CD4-positive, alpha-beta T cell treated with Interleukin-4 for 4 hours (primary cell): ENCODE measurements at places on chromosomes 4 and X.
A peak's percentile ranks its signal among the peaks of the same experiment; 100 is the strongest.

DNA sequence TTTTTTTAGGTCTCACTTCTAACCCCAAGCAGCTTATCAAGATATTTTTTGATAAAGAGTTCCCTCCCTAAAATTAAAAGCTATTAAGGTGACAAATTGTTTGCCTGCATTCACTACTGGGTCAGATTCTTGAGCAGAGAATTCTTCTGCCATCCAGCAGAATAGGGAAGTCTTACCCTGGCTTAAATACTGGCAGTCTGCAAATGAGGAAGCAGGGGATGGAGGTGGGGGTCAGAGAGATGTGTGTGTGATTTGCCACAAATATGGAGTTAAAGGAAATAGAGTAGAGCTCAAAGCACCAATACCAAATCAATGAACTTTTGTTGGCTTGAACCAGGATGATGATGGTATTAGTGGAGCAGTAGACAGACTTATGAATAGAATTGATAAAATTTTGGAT, 122.2 kb downstream of the ANXA5 start:
- no peak for DNase-seq

- no peak for DNase-seq
These were observed 89.6 kb downstream of the SORCS2 start for GRCh38 chr4:7281691-7282665.

GRCh38 chr4:85964298-85964697, 395.6 kb downstream of the MAPK10 start:
- DNase-seq, result no peak

- DNase-seq, result peak; percentile 35
These were observed 112.2 kb upstream of the MAP3K15 start for GRCh38 chrX:19627533-19627932.

- DNase-seq, result no peak
These were observed 84.7 kb downstream of the SH3BGRL start for GRCh38 chrX:81286608-81287007.

DNA sequence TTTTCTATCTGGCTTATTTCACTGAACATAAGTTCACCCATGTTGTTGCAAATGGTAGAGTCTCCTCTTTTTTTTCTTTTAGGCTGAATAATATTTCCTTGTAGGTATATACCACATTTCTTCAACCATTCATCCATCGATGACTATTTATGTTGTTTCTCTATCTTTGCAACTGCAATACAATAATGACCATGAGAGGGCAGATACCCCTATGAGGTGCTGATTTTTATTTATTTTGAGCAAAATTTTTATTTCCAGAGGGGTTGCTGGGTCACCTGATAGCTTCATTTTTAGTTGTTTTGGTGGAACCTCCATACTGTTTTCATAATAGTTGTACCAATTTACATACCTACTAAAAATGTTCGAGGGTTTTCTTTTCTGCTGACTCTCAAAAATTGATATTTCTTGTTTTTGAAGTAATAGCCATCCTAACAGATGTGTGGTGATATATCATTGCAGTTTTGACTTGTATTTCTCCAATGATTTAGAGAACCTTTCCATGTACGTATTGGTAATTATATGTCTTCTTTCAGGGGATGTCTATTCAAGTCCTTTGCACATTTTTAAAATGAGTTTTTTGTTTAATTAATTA, 1697.0 kb downstream of the PCDH7 start:
- DNase-seq, result no peak

- DNase-seq, result peak; percentile 5
These were observed 48.3 kb upstream of the NOCT start for GRCh38 chr4:138967313-138967712.
